ENCODE measurements at places on chromosomes 2 and 18.

GRCh38 chr2:177275040-177275742, 10.7 kb upstream of the NFE2L2 start:
- no peak for DNase-seq

- no peak for DNase-seq
Observed at GRCh38 chr18:65587491-65587890, 163.3 kb upstream of the CDH7 start.

DNA sequence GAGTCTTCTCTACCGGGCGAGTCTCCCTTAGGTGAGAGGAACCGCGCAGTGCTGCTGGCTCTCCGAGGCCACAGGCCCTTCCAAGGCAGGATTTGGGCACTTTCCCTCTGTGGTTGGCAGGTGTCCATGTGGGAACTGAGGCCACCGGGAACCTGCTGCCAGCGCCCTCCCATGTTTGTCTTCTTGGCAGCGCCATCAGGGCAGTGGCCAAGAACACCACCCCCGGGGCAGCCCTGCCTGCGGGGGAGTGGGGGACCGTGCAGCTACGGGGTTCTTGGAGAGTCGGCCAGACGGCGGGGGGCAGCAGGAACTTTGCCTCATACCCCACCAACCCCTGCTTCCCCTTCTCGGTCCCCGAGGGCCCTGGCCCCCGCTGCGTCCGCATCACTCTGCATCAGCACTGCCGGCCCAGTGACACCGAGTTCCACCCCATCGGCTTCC, 10.0 kb downstream of the CAPN10 start:
- DNase-seq: no peak

- no peak for DNase-seq
Observed at GRCh38 chr2:54258166-54258565, 2.1 kb upstream of the TSPYL6 start.

DNA sequence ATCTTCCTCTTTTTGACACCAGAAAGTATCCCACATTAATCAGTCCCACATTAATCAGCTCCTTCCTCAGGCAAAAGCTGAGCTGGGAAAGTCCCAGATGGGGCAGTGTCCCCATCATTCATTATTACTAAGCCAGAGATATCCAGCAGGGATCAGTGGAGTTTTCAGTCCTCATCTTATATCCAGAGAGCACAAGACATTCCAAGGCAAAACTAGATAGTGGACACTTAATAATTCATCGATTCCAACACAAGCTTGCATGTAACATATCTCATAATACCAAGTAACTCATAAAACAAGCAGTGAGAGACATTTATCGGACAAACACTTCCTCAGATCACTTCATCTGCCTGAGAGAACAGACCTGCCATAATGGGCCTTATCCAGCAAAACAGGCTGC, 53.1 kb downstream of the MCFD2 start:
- DNase-seq: no peak

DNA sequence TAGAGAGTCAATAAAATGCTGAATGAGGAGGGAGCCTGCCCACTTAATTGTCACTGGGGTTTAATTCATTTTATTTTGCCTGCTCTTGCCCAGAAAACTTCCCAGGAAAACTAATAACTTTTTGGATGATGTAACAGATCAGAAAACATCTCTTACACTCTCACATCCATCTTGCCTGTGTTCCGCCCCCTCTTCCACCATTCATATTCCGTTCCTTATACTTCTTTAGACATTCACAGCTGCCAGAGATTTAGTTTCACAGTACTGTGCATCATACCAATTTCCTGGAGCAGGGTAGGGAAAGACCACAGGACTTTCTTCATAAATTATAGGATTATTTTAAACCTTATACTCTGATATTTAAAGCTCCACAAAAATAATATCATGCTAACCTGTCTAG, 776.1 kb upstream of the SOX11 start:
- no peak for DNase-seq

- no peak for DNase-seq
Observed at GRCh38 chr2:229539628-229540027, 174.7 kb downstream of the DNER start.

DNA sequence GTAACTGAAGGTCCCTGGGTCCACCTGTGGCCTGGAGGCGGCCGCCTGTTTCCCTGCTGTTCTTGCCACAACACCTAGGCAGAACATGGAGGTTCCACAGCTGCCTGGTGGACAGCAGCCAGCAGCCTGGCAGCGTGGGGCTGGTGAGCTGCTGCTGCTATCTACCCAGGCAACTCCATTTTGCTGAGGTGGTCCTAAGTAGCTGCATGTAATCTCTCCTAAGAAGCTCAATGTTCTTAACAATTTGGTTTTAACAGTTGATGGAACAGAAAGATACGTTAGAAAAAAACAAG, 66.7 kb downstream of the NDUFA10 start:
- no peak for DNase-seq

DNA sequence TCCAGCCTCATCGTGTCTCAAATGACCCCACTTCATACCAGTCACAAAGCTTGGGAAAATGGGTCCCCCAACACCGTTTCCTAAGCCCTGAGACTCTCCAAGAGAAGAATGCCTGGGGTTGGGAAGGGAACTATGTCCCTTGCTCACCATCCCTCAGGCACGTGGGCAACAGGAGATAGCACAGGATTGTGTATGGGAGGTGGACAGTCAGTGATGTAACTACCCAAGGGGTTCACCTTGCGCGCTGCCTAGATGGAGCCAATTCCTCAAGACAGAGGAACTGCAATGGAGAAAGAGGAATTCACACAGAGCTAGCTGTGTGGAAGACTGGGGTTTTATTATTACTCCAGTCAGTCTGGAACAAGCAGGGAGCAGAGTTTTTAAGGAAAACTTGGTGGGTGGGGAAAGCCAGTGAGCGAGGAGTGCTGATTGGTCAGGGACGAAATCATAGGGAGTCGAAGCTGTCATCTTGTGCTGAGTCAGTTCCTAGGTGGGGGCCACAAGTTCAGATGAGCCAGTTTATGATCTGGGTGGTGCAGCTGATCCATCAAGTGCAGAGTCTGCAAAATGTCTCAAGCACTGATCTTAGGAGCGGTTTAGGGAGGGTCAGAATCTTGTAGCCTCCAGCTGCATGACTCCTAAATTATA, 13.8 kb upstream of the CXCR1 start:
- DNase-seq: no peak

DNA sequence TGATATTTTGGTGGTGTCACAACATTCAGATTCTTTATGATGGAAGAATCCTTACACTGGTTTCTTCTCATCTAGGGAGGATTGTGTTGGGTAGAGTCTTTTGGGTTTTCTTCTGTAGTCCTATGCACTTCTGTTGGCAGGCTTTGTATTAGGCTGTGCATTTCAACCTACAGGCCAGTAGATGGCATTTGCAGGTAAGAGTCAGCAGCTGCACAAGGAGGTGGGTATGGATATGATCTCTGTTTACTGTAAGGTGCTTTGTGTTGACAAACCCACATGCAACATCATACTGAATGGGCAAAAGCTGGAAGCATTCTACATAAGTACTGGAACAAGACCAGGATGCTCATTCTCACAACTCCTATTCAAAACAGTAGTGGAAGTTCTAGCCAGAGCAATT, 656.8 kb downstream of the METTL4 start:
- DNase-seq: peak; percentile 27

DNA sequence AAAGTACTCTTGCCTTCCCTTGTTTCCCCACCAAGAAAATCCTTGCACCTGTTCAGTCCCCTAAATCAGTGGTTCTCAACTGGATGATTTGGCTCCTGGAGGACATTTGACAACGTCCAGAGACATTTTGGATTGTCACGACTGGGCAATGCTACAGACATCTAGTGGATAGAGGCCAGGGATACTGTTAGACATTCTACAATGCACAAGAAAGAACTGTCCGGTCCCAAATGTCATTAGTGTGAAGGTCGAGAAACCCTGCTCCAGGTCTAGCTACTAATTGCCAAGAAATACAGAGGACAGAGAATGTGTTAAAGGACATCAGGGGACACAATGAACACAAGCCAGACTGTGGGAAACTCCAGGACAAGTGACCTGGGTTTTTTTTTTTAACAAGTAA, 60.0 kb downstream of the LRP2 start:
- DNase-seq: no peak

- DNase-seq: no peak
Observed at GRCh38 chr2:145644820-145645302, 1124.9 kb upstream of the ZEB2 start.

DNA sequence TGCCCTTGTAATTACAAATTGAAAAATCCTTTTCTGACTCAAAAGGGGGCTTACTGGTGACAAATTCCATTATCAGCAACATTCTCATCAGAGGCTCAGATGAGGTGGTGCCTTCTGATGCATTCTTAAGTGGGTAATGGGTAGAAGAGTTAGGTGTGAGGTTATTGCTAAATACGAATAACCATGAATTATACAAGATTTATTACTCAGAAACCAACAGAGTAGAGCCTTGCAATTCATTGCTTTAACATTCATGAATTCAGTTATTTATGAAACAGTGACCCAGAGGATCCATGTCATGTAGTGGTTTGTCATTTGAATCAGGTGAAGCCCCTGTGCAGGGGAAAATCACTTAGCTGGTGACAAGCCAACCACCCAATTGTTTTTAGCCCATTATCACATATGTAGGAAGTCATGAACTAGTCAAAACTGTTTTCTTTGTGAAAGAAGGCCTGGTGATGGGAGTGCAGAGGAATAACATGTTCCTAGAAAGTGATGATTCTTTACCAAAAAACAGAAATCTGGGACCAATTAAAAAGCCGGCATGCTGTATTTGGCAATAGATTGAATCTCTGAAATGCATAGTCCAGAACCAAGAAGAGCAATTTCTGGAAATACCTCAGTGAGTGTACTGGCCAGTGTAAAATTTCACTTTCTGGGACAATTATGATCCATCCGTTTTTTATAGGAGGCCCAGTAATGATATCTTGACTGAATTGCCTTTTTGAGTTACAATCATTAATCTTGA, 70.2 kb downstream of the CRIM1 start:
- DNase-seq: no peak

DNA sequence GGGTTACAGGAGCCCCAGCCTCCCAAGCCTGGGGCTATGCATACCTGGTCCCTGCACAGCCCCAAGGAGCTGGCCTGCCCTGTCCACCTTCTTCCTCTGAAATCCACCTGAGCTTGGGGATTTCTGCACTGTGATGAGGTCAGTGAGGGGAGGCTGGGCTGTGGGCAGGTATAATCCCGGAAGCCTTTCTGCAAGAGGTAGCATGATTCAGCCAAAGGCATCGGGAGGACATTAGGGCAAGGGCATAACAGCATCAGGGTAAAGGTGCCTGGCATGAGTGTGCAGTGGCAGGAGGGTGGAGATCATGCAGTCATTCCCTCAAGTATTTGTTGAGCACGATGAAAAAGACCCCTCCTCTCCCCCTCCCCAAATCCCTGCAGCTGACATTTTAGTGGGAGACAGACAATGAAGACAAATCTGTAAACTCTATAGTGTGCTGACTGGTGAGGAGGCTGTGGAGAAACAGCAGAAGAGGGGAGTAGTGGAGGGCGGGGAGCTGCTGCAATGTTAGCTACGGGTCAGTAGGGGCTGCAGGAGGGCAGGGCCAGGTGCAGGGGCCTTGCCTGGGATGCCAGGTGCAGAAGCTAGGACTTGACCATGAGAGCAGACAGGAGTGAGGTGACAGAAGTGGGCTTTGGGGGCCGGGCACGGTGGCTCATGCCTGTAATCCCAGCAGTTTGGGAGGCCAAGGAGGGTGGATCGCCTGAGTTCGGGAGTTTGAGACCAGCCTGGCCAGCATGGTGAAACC, 18.7 kb downstream of the ZFP36L2 start:
- peak; percentile 31 for DNase-seq
